ENCODE measurements at places on chromosomes 3 and 15.

GRCh38 chr3:71436337-71436736, 147.2 kb downstream of the FOXP1 start:
- ATAC-seq = no peak

- ATAC-seq = no peak
Measured at GRCh38 chr15:32763295-32763694, 45.5 kb downstream of the GREM1 start.

- no peak for ATAC-seq
Measured at GRCh38 chr15:70342554-70343548, 245.1 kb upstream of the TLE3 start.

DNA sequence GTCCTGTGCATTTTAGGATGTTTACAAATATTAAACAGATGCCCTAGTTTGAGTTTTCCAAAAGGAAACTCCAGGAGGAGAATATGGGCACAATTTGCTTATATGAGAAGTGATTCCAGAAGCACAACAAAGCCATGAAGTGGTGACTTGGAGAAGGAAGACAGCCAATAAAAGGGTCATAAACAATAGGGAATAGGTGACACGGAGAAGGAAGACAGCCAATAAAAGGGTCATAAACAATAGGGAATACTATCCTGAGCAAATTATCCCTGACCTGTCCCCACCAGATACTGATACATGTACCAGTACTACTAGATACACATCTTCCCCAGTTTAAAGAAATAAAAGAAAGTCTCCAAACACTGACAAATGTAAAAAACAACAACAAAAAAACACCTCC, 663.6 kb downstream of the GBE1 start:
- no peak for ATAC-seq

DNA sequence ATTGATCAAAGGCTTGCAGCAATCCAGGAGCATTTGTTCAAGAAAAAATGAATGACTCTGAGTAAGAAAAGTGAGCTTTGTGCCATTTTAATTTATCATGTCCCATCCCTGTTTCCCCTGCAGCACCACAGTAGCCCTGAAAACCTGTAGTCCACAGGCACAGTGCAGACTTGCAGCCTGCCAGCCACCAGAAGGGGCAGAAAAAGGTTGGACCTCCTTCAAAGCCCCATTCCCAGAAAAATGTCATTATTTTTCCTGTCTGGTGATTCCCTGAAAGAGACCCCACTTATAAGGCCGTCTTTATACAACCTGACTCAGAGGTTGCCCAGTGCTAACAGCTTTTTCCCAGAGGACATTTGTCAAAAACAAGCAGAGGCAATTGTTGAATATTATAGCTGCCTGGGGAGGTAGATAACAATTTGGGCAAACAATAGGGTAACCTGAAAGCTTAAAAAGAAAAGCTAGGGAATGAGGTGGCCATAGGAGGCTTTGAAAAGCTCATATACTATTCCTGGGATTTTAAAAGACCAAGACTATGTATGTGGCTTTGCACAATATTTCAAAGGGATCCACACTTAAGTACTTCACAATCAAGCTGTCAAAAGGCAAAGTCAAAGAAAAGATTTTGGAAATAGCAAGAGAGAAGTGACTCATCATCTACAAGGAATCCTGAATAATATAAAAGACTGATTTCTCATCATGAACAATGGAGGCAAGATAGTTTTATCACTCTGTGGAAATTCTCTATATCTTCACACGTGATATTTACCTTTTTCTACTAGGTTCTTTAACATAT, 136.8 kb upstream of the PLXNA1 start:
- no peak for ATAC-seq

- no peak for ATAC-seq
Measured at GRCh38 chr3:73665286-73665685, 40.5 kb upstream of the PDZRN3 start.

GRCh38 chr15:46131876-46132275, 497.0 kb downstream of the SQOR start:
- ATAC-seq = no peak

GRCh38 chr15:79004336-79004735, 59.5 kb upstream of the CTSH start:
- peak; percentile 91 for ATAC-seq

GRCh38 chr3:55161231-55161630, 233.4 kb upstream of the LRTM1 start:
- no peak for ATAC-seq

DNA sequence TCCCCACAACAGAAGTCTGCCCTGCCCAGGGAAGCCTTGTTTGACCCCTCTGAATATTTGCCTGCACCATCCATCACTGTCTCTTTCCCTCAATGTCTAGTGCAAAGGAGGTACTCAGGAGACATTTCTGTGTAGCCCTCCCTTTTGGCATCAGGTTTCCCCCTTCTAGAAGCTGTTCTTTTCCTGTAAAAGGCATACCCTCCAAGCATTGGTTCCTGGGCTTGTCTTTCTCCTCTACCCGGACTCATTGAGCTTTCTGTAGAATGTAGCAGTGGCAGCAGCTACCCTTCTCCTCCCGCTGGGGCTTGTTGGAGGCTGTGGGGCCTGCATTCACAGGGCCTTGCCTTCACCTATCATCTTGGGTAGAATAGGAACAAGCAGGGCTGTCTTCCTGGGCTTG, 63.5 kb downstream of the CTDSPL start:
- ATAC-seq = no peak

GRCh38 chr3:182438398-182438797, 354.9 kb upstream of the ATP11B start:
- no peak for ATAC-seq

All from stimulated activated memory B cell treated with anti-CD40 and anti-IgM and Interleukin-4, amounts not matched to agents 10 μg/mL and 1 μg/mL and 100 μg/mL, for 72 hours (primary cell).